Stimulated activated CD8-positive, alpha-beta memory T cell treated with anti-CD3 and anti-CD28 coated beads, Interleukin-7, amount 100 ng/mL, for 1 hour (primary cell): ENCODE measurements at places on chromosomes 12 and 14.

DNA sequence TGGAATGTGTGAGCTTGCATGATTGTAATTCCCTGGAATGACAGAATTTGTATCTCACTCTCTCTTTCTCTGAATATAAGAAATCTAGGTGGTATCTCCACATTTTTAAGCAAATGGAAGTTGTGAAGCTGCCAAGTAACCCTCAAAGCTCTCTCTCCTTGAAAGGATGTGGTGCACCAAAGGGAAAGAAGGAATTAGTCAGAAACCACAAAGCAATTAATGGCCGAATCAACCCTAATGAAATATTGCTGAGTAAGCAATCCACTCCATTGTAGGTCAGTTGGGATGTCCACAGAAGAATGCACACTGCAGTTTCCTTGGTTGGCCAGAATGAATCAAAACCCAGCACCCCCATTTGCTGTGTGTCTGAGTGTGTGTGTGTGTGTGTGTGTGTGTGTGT, 153.5 kb downstream of the KCNA5 start:
- DNase-seq: no peak

GRCh38 chr12:47894652-47895051, 10.1 kb downstream of the VDR start:
- DNase-seq: no peak

GRCh38 chr14:50366589-50366988, 30.1 kb downstream of the CDKL1 start:
- no peak for DNase-seq

DNA sequence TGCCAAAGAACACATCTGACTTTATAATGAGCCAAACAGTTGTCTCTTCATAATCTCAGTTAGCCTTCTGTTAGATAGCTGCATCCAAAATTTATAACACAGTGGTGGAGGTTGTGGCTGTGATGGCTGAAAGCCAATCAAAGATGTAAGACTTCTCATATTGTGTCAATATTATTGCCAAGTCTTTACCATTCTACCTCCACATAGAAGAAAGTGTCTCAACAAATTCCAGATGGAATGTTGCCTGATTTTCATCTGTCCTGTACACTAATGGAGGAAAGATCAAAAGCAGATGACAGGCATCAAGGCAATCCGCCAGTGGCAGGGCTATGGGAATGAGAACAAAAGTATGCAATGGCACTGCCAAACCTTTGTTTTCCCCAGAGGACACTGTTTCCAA, 813.1 kb upstream of the NOVA1 start:
- DNase-seq: no peak

GRCh38 chr14:68426661-68427549, 366.0 kb downstream of the ZFP36L1 start:
- DNase-seq: no peak

- DNase-seq: no peak
These were observed 729.2 kb downstream of the AACS start for GRCh38 chr12:125794401-125794800.
